ENCODE measurements at places on chromosomes 7 and 10. TPM values are rescaled to one million over a fixed set of nuclear protein-coding genes. Genes with fewer than 3 reads are reported as not detected.
A peak's percentile ranks its signal among the peaks of the same experiment; 100 is the strongest.

DNA sequence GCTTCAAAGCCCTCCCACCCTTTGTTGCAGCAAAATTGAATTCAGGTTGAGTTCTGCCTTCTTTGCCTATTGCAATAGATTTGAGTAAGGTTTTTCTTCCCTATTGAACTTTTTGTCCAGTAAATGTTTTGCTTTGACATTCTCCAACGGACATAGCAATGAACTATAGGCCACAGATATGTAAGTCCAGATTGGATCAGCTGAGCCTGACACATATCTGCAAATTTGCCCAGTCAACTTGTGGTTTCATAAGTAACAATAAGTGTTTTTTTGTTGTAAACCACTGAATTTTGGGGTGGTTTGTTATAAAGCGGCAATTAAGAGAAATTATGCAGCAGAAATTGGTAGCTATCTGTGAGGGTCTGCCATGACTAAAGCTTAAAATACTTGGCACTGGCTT, 332.1 kb upstream of the SORCS1 start:
- H3K4me3 ChIP-seq: no peak overlapping the region
- H3K27ac ChIP-seq: no peak overlapping the region
- no peaks in the 10 kb centered on the region for H3K4me1 ChIP-seq
- DNase-seq: no peak
- no peaks in the 10 kb centered on the region for H3K36me3 ChIP-seq

DNA sequence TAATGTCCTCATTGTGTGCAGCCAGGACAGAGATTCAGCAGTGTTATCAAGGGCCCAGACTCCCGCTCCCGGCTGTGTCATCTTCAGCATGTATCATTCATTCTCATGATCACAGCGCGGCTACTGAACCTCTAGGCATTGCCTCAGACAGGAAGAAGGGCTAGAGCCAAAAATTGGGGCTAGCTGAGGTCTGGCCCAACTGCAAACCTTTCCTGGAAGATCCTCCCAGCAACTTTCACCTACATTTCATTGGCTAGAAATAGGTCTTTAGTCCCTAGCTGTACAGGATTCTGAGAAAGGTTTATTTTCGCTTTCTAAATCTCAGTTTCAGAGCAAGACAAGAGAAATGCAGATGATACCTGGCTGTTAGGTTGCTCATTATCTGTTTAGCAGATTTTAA, 81.9 kb downstream of the CREM start:
- no peak overlapping the region for H3K4me3 ChIP-seq
- H3K27me3 ChIP-seq: no peaks in the 10 kb centered on the region
- H3K4me1 ChIP-seq: no peaks in the 10 kb centered on the region

DNA sequence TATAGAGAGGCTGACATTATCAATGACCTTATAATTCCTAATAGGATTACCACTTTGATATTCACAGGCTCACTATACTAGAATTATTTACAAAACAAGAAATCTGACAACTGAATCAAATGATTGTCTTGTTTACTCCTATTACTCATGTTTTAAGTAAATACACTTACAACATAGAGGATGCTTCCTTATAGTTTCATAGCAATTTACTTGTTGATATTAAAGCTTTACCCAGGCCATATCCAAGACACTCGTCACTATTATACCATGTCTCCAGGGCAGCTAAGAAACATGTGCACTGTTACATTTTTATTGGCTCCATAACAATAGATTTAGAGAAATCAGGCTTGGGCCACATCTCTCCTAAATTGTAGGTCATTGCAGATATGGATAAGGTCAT, 276.9 kb downstream of the HGF start:
- H3K36me3 ChIP-seq: no peaks in the 10 kb centered on the region
- no peak overlapping the region for H3K4me3 ChIP-seq
- H3K27ac ChIP-seq: no peak overlapping the region

GRCh38 chr7:115941703-115942268, 88.8 kb downstream of the TFEC start:
- H3K36me3 ChIP-seq: no peaks in the 10 kb centered on the region
- H3K4me3 ChIP-seq: no peak overlapping the region
- peaks cover 95% of the 10 kb centered on the region for H3K27me3 ChIP-seq
- H3K27ac ChIP-seq: no peak overlapping the region

- H3K27ac ChIP-seq: no peak overlapping the region
- H3K27me3 ChIP-seq: no peaks in the 10 kb centered on the region
- peaks cover 23% of the 10 kb centered on the region for H3K4me1 ChIP-seq
- H3K4me3 ChIP-seq: no peak overlapping the region
- DNase-seq: peak; percentile 36
- no peaks in the 10 kb centered on the region for H3K36me3 ChIP-seq
Observed at GRCh38 chr10:61606959-61607907, 55.5 kb upstream of the CABCOCO1 start.

DNA sequence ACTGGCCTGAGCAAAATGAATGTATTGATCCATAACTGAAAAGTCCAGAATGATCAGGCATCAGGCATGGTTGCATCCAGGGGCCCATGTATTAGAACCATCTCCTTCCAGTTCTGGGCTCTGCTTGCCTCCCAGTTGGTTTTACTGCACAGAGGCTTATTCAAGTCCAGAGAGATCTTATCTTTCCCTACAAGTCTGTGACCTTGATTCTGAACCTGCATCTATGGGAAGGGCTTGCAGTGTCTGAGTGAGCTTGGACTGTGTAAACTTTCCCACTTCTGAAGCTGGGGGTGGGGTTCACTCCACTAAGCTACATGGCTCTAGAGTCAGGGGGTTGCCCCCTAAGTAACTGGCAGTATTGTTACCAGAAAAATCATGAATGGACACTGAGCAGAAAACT, 136.2 kb downstream of the TCF7L2 start:
- DNase-seq: no peak
- H3K4me1 ChIP-seq: peaks cover 29% of the 10 kb centered on the region
- peaks cover 27% of the 10 kb centered on the region for H3K36me3 ChIP-seq
- no peaks in the 10 kb centered on the region for H3K27me3 ChIP-seq
- H3K27ac ChIP-seq: peak overlapping the region; percentile 91

GRCh38 chr7:157740251-157740798, 403.5 kb downstream of the DNAJB6 start:
- no peaks in the 10 kb centered on the region for H3K4me1 ChIP-seq
- H3K27me3 ChIP-seq: no peaks in the 10 kb centered on the region
- no peak overlapping the region for H3K4me3 ChIP-seq
- no peak overlapping the region for H3K27ac ChIP-seq
- H3K36me3 ChIP-seq: no peaks in the 10 kb centered on the region

- H3K4me3 ChIP-seq: no peak overlapping the region
- H3K4me1 ChIP-seq: no peaks in the 10 kb centered on the region
- peaks cover 83% of the 10 kb centered on the region for H3K27me3 ChIP-seq
- no peak for DNase-seq
- no peak overlapping the region for H3K27ac ChIP-seq
Observed at GRCh38 chr7:96004578-96004977, 232.2 kb downstream of the DYNC1I1 start.

DNA sequence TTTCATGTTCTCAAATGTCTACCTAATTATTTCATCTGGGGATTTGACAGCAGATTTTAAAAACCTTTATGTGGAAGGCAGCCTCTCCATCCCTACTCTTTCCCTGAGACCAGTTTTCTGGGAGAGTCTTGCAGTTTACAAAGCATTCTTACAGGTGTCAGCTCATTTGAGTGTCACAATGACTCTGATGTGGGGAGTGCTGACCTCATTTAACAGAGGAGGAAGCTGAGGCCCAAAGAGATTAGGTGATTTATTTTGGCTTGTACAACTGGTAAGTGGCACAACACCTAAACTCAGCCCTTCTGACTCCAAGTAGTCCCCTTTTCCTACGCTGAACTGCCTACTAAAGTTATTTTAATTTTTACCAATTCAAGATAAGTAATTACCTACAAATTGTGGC, 33.3 kb upstream of the MAT1A start:
- no peaks in the 10 kb centered on the region for H3K27me3 ChIP-seq
- DNase-seq: no peak
- no peak overlapping the region for H3K4me3 ChIP-seq
- no peaks in the 10 kb centered on the region for H3K36me3 ChIP-seq

GRCh38 chr7:97772045-97772901, 40.4 kb downstream of the TAC1 start:
- H3K4me3 ChIP-seq: no peak overlapping the region
- peaks cover 42% of the 10 kb centered on the region for H3K27me3 ChIP-seq
- DNase-seq: no peak
- H3K27ac ChIP-seq: no peak overlapping the region
- H3K4me1 ChIP-seq: peaks cover 6% of the 10 kb centered on the region
- no peaks in the 10 kb centered on the region for H3K36me3 ChIP-seq

The HOXA7 gene
- 0.44 TPM for total RNA-seq

The PPP1R9A gene
- total RNA-seq: 6.3 TPM

The MACC1 gene
- total RNA-seq: 0.14 TPM

Data from MCF 10A (cell line).